ENCODE measurements at places on chromosomes 12 and 14.

GRCh38 chr12:24595652-24596235 lies 353.2 kb downstream of the BCAT1 start:
- DNase-seq: no peak

- DNase-seq: no peak
Measured at GRCh38 chr14:81166121-81166520, 54.6 kb downstream of the GTF2A1 start.

DNA sequence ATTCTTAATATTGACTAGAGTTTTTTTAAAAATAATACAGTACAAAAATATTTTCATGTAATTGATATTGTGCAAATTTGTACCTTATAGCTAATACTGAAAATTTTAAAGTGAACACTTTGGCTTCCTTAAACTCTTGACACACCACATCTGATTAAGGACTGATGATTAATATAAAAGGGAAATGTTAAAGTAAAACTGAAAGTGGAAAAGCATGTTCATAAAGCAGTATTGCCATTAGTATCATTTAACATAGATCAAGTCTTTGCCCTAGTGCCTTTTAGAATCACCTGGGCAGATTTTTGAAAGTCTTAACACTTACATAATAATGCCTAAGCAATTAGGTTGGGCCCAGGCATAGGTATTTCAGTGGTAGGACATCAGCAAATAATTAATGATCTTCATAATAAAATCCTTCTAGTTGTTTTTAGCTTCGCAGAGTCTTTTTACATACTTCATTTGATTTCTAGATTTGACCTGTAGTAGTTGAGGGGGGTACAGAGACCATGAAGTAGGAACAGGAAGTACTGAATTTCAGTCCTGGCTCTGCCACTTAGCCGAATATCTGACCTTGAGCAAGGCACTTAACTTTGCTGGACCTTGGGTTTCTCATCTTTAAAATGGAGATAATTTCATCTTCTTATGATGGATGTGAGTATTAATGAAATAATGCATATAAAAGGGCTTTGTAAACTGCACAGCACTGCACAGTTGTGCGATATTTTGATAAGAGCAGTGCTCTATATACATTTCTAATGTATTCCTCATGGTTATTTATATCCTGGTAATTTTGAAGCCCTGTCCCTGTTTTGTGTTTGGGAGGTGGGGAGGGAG lies 43.7 kb downstream of the MARK3 start:
- no peak for DNase-seq

GRCh38 chr14:55302367-55303124 lies 31.3 kb downstream of the FBXO34 start:
- DNase-seq: no peak

DNA sequence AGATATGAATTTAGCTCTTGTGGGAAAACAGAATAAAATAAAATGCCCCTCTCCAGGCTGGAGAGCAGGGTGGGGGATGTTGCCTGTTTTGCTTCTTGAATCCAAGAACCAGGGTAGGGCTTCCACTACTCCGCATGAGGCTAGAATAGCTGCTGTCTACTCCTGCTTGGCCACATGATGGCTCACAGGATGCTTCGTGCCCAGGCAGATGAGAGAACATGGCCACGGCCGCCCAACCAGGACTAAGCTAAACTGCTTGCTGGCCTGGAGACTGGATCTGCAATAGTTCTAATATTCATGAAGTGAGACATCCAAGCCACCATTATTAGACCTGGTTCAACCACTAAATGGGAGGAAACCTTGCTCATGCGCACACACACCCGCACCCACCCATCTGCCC lies 122.2 kb upstream of the METAP2 start:
- DNase-seq: no peak

DNA sequence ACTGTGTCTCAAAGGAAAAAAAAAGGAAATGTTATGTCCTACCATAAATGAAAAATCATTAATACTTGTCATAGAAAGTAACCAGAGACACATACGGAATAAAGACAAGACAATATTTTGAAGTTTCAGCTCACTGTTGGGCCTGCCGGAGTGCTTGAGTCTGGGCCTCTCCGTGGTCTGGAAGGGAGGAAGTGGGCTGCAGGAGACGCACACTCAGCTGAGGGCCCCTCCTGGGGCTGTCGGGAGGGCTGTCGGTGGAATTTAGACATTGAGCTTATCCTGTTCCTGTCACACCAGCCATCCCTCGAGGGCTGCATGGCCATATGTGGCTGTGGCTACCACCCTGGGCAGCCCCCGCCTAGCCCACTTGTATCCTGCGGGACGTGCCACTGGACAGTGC lies 80.6 kb downstream of the DDX51 start:
- DNase-seq: no peak

GRCh38 chr14:30995689-30996088 lies 29.8 kb upstream of the AP4S1 start:
- DNase-seq: no peak

- no peak for DNase-seq
Measured at GRCh38 chr14:101291390-101291789, 269.9 kb upstream of the DIO3 start.

DNA sequence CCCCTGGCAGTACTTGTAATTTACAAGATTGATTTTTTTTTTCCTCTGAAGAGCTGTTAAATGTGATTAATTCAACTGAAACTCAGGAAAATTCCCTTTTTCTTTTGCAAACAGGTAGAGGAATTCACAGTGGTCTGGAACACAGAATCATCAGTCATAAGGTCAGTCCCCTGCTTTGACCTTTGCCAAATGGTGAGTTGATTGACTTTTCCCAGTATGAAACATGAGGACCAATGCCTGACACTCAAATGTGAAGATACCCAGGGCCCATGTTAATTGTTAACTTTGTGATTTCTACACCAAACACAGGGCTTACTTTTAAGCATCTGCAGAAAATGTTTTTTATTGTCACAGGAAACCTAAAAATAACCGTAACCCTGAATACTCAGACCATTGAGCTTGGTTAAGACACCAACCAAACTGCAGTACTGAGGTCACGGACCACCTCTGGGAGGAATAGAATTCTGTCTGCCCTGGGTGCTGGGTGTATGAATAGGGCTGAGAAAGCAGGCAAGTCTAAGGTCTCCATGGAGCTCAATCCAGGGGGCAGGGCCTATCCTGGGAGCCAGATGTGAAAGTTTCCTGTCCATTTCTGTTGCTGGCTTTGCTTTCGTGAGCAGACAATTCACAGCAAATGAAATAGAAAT lies 192.4 kb downstream of the TMX1 start:
- DNase-seq: no peak

DNA sequence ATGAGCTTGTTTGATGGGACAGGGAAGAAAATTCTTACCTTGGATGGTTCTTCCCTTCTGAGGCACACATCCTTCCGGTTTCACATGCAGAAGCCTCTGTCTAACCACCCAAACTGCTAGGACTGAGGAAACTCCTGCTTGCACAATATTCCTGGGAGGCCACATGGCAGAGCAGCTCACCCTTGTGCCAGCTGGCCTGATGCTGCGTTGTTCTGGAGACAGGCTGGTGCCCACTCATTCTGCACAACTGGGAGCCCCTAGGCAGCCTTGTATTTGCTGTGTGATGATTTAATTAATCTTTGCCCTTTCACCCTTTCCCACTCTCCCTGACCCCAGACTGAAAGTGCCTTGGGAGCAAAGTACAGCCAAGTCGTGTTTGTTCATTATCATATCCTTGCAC lies 130.8 kb downstream of the RTN1 start:
- DNase-seq: no peak

DNA sequence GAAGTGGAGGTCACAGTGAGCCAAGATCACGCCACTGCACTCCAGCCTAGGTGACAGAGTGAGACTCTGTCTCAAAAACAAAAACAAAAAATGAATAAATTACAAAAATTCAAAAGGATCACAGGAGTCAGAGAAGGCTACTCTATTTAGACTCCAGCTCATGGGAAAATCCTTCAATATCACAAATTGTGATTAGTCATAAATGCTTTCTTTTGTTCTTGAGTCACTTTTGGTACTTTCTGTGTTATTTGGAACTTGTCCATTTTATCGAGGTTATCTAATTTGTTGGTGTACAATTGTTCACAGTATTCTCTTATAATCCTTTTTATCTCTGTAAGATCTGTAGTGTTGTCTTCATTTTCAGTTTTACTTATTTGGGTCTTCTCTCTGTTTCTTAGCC lies 18.9 kb downstream of the ALDH2 start:
- no peak for DNase-seq

GRCh38 chr12:107654873-107655272 lies 30.7 kb upstream of the PWP1 start:
- no peak for DNase-seq

- DNase-seq: no peak
Measured at GRCh38 chr14:32400480-32400879, 71.4 kb downstream of the AKAP6 start.

- no peak for DNase-seq
Measured at GRCh38 chr12:7060353-7060954, at the start of gene C1S. C1S (plus strand) TSS chr12:7060718; CDS start chr12:7061913, 1,195 bp downstream.

DNA sequence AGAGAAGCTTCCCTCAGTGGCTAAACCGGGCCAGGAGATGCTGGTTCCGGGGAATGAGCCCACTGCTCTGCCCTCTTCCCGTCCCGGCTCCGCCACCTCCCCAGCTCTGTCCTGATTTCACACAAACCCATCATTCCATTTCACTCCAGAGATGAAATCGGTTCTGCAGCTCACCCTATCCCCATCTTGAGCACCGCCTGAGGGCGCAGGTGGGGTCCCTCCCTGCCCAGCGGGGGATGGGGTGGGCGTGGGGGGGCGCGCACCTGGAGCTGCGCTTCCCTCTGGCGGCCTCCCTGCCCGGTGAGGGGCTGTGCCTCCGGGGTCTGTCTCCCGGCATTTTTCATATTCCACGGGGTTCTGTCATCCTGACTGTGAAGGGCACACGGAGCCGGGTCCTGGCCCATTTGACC lies 44.7 kb downstream of the NOC4L start:
- no peak for DNase-seq

GRCh38 chr12:52694151-52694550 lies 9.2 kb downstream of the KRT77 start:
- no peak for DNase-seq

- no peak for DNase-seq
Measured at GRCh38 chr14:53626761-53627160, 329.9 kb downstream of the BMP4 start.

DNA sequence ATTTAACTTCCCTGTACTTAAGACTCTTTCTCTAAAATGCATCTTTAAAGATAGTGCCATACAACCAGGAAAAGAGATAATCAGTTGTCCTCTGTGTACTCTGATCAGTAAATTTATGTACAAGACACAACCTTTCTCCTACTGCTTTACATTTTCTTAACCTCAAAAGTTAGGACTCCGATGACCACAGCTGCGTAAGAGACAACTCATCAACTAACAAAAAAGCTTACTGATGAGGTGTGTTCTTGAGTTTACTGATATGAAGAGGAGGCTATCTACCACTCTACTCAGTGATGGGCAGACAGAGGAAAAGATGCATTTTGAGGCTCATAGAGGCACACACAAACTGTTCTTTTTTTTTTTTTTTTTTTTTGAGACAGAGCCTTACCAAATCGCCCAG lies 71.4 kb upstream of the HIF1A start:
- DNase-seq: no peak

GRCh38 chr12:55874443-55874842 lies 31.7 kb upstream of the MMP19 start:
- DNase-seq: no peak

DNA sequence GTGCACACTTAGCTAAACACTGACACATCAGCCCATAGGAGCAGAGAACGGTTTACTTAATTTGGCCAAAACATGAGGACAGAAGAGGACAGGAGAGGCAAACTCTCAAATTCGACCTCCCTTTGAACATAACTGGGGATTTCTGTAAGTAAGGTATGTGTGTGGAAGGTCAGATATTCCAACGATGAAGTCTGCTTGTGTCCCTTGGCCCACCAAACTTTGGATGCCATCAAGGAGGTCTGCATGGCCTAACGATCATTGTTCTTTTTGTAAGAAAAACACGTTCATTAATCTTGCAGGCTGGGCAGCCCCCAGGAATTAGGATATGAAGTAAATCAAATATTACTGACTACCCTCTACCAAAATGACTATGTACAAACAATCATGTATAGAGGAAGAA lies 908.5 kb upstream of the ATXN7L3B start:
- DNase-seq: no peak

DNA sequence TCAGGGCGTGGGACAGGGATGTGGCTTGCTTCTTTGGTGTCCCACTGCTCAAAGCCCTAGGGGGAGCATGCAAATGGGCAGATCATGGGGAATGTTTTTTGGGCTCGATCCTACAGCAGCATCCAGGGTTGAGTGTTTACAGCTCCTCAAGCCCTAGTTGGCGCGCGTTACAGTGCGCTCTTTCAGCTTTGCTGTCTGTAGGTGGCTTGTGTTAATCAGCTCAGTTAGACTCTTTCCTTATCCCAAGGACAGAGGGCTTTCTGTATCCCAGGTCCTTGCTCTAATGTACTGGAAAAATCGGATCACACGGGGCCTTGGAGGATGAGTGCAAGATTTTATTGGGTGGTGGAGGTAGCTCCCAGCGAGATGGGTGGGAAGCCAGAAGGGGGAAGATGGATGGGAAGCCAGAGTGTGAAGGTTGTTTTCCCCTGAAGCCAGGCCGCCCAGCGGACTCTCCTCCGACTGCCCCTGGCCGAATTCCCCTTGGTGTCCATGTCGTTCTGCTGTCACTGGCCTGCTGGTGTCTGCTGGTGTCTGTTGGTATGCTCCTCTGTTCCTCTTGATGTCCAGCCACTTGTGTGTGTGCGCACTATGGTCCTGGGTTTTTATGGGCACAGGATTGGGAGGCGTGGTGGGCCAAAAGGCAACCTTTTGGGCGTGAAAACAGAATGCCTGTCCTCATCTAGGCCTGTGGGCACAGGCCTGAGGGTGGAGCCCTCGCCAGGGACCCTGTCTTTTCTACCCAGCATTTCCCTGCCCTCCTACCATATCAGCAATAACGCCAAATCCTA lies 10.7 kb upstream of the TXNRD1 start:
- DNase-seq: no peak

DNA sequence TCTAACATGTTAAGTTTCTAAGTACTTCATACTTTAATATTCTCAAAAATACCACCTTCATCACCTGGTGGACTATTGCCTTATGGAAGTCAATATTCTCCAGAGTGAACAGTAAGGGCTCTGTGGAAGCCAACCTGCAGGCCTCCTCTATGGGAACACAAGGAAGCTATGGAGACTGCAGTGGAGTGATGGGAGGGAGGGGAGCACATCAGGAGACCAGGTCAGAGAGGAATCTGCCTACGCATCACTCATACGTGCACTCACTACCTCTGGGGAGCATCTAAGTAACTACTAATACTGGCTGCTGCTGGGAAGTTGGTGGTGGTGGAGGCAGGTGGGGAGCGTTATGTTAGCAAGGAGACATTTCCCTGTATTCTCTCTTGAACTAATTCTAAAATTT lies 19.9 kb downstream of the HECTD4 start:
- no peak for DNase-seq

- no peak for DNase-seq
Measured at GRCh38 chr12:49865109-49865781, 22.3 kb upstream of the BCDIN3D start.

GRCh38 chr12:70664465-70664881 lies 27.2 kb upstream of the PTPRB start:
- DNase-seq: no peak
